ENCODE measurements at places on chromosomes 6 and 20. TPM values are rescaled to one million over a fixed set of nuclear protein-coding genes. Genes with fewer than 3 reads are reported as not detected.

GRCh38 chr6:158158748-158159147 lies 9.3 kb downstream of the SERAC1 start:
- no peak for DNase-seq

Gene ADGB
- total RNA-seq = 34.6 TPM

DNA sequence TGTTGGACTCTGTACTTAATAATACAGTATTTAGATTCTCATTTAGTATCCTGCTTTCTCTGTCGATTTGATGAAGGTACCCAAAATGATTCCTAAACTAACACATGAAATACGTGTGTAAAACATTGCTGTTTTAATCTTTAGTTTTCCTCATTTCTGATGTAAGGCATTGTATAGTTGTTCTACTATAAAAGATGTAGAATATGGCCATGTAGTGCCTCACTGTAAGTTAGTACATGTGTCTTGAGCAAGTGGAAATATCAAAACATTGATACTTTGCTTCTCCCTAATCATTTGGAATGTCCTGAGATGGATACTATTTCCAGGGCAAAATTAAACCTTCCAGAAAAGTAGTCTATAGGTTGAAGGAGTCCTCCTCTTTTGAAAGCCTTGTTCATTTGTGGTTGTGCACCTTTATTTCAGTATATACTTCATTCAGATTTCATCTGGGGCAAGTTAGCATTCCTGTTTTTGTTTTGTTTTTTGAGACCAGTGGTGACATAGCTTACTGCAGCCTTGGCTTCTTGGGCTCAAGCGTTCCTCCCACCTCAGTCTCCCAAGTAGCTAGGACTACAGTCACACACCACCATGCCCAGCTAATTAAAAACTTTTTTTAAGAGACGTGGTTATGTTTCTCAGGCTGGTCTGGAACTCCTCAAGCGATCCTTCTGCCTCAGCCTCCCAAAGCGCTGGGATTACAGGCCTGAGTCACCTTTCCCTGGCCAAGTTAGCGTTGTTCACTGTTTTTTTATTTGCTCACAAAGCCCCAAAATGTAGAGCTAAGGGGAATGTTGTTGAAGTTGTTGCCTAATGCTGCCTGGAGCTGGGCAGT lies 11.6 kb downstream of the SRSF3 start:
- DNase-seq = no peak

- DNase-seq = no peak
These were observed 43.1 kb downstream of the ERMARD start for GRCh38 chr6:169794317-169795055.

DNA sequence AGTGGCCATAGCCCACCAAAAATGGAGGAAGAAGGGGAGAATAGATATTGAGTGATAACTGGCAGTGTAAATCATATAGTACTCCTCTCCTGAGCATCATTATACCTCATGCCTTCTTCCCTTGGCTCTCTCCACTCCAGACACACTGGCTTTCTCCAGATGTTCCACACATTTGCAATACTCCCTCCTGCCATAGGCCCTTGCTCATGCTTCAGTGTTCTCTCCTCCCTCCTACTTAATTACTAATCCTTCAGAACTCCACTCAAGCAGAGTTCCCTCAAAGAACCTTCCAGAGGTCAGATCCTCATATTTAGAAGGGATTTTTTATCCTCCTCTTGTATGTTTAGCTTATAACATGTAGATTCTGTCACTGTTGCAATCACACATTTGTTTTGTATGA lies 279.5 kb upstream of the SUPT3H start:
- no peak for DNase-seq

Measured in upper lobe of left lung (tissue), 6 donors.